Natural killer cell treated with Interleukin-12 subunit alpha and Interleukin-12 subunit beta and Interleukin-15 and Interleukin-18, amount 100 ng/mL, for 72 hours (primary cell): ENCODE measurements at places on chromosomes 7 and 10. TPM values are rescaled to one million over a fixed set of nuclear protein-coding genes. Genes with fewer than 3 reads are reported as not detected.

PNLIPRP1 gene
- total RNA-seq = not detected

SPDYE5 gene
- total RNA-seq = not detected

ABCB4 gene
- 0.69 TPM for total RNA-seq

CAV2 gene
- not detected for total RNA-seq

CSGALNACT2 gene
- 31.4 TPM for total RNA-seq
